NCI-H510A treated with DMSO at 0.1 percent for 48 hours (cell line): ENCODE measurements at places on chromosomes 7 and 10.

DNA sequence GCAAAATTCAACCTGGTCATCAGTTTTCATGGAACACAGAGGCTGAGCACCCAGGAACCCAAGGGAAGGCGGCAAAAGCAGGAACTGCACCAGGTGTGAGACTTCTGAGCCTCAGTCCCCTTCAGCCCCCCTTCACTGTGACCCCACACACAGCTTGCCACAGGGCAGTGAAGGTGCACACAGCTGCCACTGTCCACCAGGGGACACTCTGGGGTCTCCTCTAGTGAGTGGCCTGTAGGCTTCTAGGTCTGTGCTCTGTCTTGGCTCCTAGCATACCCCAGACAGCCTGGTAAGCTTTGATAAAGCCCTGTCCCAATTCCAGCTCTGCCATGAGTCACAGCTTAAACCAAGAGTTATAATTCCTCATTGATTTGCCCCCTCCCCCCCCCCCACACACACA, 12.1 kb downstream of the KCNH2 start:
- DNase-seq = no peak

GRCh38 chr10:18043148-18044006, 91.7 kb downstream of the SLC39A12 start:
- DNase-seq = no peak

DNA sequence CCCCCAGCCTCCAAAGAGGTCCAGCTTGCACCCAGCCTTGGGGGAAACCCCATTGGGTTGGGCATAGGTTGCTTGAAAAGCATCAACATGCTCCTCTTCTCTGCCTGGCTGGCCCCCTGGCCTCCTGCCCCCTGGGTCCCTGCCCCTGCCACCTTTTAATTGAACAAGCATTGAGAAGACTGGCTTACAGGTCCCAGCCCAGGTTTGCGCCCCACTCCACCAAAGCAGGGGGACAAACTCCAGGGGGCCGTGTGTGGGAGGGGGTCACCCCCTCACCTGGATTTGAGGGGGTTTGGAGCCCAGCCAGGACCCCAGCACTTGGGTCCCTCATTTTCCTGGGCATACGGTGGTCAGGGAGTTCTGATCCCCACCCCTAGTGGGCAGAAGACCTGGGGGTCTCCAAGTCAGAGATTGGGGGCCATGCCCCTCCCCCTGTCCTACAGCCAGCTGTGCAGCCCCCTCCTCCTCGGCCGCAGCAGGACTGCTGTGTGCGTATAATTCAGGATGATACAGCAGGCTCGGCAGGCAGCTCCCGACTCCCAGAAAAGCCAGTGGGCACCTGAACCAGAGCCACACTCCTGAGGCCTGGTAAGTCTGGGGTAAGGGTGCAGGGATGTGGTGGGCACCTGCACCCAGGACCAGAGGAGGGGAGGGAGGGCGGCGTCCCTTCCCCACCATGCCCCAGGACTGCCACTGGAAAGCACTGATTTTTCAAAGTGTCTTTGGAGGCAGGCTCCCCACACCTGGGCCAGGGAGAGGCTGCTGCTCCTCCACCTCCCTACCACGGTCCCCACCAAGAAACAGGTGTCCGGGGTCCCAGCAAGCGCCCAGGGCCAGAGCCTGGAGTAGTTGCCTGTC, 1.7 kb downstream of the ELFN1 start:
- DNase-seq = no peak

DNA sequence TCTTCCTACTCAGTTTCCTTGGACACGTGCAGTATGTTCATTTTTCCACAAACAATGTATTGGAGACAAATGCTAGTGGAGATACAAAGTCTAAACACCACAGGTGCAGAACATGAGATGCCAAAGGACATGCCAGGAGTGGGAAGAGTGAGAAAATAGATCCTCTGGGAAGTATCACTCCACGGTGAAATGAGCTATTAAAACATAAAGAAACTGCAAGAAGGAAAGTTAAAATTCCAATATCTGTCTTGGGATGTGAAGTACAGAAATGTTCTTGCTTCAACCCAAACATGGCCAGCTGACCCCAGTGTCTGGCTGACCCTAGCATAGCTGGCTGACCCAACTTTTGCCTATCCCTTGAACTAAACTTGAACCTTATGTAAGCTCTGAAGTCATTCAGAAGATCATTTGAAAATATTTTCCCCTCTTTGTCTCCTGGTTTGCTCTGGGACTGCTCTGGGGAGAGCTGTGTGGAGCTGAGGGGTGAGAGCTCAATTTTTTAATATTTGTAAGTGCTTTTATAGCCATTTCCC, 59.5 kb downstream of the FZD1 start:
- DNase-seq = no peak

GRCh38 chr7:41584746-41585145, 118.1 kb downstream of the INHBA start:
- no peak for DNase-seq

- no peak for DNase-seq
Observed at GRCh38 chr7:65409363-65409762, 35.7 kb downstream of the ZNF92 start.

DNA sequence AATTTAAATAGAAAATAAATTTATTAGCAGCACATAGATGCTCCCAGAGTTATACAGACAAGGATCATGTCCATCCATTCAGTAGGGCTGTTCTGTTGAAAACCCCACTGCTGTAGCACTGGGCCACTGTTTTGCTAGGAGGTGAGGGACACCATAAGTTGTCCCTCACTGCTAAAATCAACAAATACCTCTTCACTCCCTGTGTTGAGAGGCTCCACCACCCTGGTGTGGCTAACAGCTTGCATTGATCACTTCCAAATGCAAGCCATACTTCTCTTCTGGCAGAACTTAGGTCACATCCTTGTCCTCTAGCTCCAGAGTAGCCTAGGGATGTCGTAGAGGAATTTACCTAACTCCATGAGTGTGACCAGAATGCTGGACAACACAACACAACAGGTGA, 55.4 kb downstream of the MDFIC start:
- no peak for DNase-seq

GRCh38 chr10:48306870-48307710, 613 bp downstream of the MAPK8 start:
- DNase-seq = no peak

- peak; percentile 93 for DNase-seq
Observed at GRCh38 chr7:2757904-2758672, 70.1 kb downstream of the AMZ1 start.

DNA sequence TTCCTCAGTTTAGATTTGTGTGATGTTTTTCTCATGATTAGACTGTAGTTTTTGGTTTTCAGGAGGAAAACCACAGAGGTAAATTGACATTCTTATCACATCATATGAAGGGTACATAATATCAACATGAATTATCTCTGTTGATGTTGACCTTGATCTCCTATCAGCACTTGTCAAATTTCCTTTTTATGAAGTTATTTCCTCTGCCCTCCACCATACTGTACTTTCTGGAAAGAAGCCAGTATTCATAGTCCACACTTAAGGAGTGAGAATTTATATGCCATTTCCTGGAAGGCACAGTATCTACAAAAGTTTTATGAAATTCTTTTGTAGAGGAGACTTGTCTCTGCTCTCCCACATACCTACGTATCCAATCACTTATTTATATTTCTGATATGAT, 807.2 kb upstream of the MBL2 start:
- DNase-seq = no peak

DNA sequence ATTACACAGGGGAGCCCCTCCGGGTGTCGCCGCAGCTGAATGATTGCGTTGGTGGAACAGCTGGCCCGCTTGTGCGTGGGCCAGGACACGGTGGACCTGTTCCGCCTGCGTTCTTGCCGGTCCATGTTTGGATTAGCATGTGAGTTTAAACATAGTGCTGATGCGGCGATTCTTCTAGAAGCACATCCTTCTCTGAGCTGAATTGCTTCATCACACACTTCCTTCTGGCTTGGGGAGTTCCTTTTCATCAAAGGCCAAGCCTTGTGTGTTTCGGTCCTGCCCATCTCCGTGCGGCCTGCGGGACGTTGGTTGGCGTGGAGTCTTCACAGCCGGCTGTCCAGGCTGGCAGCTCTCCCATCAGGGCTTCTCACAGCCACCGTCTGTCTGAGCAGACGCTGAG, 45.5 kb upstream of the SLC29A4 start:
- no peak for DNase-seq

GRCh38 chr7:129986600-129986999, 33.8 kb upstream of the UBE2H start:
- no peak for DNase-seq

GRCh38 chr10:17910125-17910789, 41.5 kb upstream of the SLC39A12 start:
- DNase-seq = peak; percentile 39

DNA sequence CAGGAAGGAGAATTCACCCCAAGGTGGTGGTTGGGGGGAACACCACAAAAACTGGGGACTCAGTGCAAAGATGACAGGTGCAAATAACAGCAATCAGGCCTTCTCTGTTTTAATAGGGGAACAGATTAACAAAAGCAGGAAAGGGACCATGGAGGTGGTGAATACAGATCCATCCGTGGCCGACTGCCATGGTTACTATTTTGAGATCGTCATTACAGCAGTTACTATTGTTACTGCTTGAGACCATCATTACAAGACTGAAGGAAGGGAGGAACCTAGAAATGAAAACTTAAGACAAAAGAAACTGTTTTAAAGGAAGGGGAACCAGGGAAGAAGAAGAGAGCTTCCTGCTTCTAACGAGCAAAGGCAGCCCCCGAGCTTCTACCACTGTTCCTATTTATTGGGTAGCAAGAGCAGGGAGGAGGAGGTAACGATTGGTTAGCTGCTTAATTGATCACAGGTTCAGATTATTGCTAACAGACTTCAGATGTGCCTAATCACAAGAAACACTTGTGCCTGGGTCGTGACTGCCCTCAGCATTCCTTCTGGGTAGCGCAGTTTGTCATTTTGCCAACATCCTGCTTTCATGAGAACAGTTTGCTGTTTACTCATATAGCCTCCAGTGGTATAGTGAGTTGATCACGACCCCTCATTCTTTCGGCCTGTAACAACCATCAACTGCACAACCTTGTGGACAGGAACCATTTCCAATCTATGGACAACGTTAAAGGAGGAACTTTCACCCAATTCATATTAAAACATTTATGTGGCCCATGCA, 216.3 kb downstream of the CHCHD3 start:
- no peak for DNase-seq

DNA sequence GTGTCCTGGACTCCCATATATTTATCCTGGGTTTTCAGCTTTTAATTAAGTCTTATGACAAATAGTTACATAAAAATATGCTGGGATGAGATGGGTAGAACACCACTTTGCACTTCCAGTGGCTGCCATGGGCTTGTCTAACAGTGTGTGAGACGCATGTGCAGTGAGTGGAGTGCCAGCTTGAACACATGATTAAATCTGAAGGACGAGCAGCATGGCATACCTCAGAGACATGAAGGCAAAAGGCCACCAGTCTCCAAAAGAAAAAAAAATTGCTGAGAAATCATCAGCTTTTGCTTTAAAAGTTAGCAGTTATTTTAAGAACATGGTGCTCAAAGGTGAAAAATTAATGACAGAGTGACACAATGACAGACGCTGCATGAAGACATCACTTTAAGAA, 139.0 kb upstream of the ADCY1 start:
- no peak for DNase-seq

DNA sequence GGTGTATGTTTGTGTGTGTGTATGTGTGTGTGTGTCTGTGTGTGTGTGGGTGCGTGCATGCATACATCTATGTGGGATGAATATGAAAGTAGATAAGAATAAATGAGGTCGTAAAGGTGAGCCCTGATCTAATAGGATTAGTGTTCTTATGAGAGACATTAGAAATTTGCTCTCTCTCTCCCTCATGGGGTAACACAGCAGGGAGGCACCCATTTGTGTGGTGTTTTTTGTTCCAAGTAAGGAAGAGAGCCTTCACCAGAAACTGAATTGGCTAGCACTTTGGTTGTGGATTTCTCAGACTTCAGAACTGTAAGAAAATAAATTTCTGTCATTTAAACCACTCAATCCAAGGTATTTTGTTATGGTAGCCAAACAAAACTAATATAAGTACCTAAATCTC, 353.7 kb upstream of the CHRM2 start:
- DNase-seq = no peak

DNA sequence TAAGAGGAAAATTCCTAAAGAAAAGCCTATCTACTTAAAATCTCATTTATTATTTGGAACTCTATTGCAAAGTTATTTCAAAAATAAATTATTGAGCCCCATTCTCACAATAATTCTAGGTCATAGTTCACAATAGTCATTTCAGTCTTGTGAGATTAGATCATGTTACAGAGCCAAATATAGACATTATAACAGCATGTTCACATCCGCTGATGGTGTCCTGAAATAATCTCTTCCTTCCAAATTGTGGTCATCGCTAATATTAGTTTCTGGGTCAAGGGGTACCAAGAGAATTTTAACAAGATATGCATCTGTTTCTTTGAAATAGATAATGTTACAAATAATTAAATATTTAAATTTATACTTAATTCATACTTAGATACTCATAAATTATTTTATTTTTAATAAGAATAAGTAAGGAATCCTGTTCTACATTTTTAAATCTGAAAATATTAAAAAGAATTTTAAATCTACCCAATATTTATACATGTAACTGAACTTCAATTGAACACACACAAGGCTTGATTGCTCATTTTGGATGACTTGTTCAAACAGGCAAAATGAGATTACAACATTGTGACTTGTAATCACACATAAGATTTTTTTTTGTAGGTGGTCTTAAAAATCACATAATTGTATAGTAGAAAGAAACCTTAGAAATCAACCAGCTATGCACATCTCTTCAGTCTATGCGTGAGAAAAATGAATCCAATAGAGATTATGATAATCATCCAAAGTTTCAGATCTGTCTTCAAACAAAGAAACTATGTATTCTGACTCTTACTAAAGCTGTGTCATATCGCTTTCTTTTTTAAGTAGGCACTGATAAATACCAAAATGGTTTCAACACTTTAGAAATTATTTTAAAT, 13.1 kb downstream of the GNAT3 start:
- no peak for DNase-seq

DNA sequence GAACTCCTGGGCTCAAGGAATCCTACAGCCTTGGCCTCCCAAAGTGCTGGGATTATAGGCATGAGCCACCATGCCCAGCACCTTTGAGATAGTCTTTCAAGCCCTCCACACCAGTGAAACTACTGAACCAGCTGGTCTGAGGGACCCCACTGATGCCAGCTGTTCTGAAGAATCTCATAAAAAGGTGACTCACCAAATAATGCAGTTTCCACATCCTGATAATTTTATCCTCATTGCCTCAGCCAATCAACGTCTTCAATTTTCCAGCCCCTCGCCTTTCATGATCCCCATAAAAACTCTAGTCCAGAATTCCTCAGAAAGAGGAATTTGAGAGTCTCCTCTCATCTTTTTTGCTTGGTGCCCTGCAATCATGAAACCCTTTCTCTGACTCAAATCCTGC, 1691.6 kb upstream of the LRRTM3 start:
- DNase-seq = no peak

GRCh38 chr7:40311307-40311706, 176.5 kb downstream of the SUGCT start:
- no peak for DNase-seq

- DNase-seq = no peak
Observed at GRCh38 chr10:28997734-28998133, 291.1 kb upstream of the LYZL1 start.

DNA sequence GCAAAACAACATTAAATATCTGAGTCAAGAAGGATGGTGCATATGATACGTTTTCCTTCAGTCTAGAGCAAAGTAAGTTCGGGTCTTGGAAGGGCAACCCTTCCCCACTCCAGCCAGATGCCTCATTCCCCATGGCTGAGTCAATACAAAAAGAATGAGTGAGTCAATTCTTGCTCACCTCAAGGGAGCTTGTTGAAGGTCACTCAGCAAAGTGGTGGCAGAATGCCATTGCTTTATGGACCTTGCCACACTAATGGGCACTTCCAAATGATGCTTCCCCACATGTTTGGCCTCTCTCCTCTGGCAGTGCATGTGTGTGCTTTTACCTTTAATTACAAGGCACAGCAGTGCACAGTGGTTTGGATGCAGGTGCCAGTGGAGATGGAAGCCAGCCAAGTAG, 296.5 kb downstream of the SORCS3 start:
- DNase-seq = no peak
